ENCODE measurements at places on chromosomes 4 and X.

DNA sequence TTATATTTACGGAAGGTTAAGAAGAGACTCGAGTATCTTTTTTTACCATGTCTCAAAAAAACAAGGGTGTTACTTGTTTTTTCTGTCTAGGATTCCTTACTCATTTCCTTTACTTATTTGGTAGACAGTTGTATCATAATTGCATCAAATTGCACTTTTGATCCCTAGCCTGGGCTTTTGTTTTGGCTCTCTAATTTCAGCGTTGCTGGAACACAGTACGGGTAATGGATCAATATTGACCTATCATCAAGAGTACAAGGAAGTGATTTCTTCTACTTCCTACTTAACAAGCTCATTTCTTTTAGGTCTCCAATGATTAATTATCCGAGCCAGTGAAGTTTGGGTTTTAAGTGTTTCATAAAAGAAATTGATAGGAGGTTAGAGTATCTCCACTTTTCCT, 16.8 kb downstream of the AIMP1 start:
- DNase-seq: no peak

DNA sequence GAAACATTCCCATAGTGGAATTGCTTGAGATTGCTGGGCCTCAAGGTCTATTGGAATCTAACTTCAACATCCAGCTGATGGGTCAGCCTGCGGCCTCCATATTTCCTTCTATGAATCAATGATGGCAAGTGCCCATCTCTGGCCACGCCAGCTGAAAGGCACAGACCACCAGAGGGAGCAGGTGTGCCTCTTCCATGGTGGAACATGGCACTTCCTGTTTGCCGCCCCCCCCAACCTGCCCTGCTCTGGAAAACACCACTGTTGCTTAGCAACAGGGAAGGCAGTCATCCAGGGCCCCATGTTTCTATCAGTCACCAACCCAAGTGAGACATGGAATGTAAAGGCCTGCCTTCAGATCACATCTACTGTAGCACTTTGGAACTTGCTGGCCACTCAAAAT, 11.6 kb downstream of the PAGE4 start:
- peak; percentile 1 for DNase-seq

DNA sequence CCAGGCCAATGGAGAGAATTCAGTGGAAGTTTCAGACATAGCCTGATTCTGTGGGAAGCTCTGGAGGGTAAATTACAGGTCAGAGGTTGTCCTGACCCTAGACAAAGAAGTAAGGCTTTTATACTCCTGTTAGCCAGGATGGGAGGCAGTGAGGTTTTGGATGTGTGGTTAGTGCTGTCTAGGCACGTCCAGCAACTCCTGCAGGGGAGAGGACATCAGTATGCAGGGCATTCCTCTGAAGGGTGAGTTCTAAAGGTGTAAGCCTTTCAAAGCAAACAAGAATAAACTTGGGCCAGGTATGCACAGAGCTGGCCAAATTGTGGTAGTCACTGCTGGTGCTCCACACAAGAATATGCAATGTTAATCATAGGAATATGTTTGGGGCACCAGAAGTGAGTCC, 562.5 kb downstream of the CCSER1 start:
- DNase-seq: no peak

DNA sequence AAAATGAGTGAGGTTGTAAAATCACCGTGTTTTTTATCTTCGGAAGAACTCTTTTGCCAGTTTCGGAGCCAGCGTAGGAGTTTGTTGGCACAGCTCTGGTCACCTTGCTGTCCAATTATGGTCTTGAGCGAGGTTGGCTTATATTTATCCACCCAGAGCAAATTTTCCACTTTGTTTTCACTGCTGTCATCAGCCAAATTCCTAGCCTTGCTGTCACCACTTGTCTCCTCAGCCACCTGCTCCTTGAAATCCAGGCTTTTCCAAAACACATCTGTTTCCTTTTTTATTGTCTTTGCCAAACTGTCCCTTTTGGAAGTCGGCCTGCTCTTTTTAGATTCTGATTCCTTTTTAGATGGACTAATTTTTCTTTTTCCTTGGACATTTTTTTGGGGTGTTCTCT, 57.6 kb downstream of the RFC1 start:
- no peak for DNase-seq

DNA sequence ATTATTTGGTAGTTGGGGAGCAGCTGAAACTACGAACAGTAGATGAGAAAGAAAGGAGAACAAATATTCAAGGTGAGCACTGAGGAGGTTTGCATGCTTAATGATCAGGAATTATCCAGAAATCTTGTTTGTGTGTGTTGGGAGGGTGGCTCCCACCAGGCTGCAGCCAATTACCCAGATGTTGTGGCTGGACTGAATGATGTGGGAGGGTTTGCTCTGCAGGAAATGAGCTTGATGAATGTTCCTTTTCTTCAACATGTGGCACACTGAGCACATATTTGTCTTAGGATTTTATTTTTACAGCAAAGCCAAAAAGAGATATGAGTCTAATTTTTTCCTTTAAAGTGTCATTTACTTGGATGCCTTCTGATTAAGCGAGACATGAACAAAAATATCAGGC, 48.3 kb upstream of the AMOT start:
- no peak for DNase-seq

DNA sequence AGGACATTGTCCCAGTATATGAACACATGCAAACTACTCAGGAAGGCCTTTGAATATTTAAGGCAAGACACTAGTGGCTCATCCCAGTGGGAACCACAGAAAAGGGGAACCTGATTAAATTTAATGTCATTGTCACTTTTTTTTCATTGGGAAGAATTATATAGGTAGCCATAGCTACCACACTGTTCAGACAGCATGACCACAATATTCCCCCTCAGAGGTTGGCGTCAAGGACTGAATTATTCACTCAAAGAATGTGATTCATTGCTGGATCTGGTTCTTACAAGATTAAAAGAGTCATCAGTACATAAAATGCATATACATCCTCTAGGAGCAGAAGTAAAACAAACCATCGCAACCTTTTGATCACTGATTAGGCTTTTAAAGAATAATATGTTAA, 92.0 kb upstream of the SMARCAD1 start:
- no peak for DNase-seq

DNA sequence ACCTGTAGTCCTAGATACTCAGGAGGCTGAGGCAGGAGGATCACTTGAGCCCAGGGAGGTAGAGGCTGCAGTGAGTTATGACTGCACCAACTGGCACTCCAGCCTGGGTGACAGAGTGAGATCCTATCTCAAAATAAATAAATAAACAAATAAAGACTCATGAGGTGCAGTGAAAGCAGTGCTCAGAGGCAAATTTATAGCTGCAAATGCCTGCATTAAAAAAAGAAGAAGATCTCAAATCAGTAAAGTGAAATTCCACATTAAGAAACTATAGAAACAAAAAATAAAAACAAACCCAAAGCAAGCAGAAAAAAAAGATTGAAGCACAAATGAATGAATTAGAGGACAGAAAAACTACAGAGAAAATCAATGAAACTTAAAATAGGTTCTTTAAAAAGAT, 22.5 kb upstream of the HSD17B13 start:
- no peak for DNase-seq

GRCh38 chrX:78574306-78574705, 84.8 kb downstream of the RTL3 start:
- no peak for DNase-seq

DNA sequence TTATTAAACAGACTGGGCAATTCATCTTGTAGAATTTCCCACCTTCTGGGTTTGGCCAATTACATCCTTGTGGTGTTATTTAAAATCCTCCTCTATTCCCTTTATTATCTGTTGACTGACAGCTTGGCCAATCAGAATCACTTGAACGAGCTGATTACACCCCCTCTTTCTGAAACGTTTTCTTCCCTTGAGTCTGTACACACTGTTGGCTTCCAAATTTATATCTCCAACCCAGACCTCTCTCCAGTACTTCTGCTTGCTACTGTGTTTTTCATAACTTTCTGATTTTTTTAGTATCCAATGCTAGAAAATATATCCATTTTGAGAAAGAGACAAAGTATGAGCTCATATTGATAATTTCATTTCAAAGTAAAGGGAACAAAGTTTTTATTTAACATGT, 14.8 kb downstream of the CD38 start:
- DNase-seq: no peak

DNA sequence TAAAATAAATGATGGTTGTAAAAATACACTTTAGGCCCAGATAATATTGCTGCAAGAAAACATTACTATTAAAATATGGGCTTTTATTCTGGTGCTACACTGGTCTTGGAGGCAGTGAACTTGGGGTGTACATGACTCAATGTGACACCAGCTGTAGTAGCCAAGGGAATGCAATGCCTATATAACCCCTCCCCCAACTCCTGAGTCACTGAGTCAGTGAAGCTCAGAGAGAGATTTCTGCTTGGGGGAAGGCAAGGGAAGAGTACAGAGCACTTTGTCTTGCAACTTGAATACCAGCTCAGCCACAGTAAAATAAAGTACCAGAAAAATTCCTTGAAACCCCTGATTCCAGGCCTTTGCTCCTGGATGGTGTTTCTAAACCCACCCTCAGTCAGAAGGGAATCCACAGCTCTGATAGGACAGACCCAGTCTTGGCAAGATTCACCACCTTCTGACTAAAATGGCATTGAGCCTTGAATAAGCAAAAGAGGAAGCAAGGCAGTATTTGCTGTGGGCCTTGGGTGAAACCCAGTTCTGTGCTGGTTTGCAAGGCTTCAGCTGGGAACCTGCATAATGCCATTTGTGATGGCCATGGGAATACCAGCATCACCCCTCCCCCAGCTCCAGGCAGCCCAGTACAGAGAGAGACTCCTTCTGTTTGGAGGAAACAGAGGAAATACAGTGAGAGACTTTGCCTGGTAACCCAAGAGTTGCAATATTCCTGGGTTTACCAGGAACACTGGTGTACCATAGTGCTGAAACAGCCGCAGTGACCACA, 209.9 kb downstream of the IQCM start:
- DNase-seq: no peak

DNA sequence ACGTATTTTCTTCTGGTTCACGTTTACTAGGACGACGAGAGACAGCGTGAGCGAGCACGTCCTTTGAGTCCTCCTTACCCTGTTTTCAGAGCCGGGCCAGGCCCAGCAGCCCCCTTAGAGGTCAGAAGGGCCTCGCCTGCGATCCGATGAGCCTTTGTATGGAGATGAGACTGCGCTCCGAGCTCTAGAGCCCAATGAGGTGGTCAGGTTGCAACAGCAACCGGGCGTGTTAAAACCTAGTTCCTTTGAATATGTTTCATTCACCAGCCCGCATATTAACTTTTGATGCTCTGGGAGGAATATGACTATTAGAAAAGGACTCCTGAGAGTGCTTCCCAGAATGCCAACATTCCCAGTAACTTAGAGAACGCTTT, 55.6 kb upstream of the TADA2B start:
- DNase-seq: no peak

DNA sequence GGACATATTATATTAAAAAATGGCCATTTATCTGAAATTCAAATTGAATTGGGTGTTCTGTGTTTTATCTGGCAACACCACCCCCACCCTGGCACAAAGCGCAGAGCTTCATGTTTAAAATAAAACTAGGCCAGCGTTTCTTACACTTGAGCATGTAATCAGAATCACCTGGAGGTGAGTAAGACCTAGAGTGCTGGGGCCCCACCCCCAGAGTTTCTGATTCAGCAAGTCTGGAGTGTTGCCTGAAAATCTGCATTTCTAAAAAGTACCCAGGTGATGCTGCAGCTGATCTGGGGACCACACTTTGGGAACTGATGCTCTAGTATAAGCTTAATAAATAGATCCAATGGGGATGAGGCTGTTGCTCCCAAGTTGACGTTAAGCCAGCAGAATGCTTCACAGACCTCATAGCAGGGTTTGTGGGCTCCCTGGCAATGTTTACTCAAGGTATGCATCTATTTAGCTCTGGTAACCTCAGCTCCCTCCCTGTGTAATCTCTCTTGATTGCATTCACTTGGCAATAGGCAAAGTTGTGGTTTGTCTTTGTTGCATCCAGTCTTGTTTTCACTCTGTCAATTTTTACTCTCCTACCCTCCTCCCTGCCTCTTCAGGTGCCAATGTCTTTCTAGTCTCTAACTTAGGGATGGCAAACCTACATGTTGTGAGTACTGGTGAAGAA, 99.8 kb upstream of the TEX13D start:
- DNase-seq: no peak

GRCh38 chr4:85866508-85866907, 391.6 kb downstream of the ARHGAP24 start:
- DNase-seq: no peak

DNA sequence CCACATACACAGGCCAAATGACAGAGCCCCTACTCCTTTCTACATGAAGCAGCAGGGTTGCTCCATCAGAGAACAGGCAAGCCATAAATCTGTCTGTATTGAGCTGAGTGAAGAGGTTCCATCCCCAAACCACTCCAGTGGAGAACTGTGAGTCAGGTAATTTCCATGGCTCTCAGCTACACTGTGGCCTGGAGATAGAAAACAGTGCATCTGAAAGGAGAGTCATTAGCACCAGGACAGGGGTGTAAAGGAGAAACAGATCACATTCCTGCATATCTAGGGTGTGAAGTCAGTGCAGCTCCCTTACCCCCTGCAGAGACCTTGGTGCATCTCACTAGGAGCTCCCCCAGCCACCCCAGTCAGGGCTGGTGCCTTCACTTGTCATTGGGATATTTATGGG, 314.7 kb downstream of the CHIC1 start:
- DNase-seq: no peak

- no peak for DNase-seq
These were observed 257.0 kb upstream of the JADE1 start for GRCh38 chr4:128552586-128552907.

DNA sequence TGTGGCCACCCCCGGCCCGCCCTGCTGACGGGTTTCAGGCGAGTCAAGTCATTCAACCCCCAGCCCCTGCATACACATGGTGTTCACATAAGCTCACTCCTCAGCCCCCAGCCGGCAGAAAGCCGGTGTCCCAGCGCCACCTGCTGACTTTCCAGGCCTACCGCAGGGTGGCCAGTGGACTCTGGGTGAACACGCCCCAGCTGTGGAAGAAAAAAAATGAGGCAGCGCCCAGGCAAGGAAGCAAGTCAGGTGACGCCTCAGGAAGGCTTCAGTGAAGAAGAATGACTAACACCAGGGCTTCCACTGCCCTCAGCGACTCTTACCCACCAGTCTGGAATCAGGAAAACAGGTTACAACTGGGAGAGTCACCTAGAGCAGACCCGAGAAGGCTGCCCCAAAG, 15.8 kb downstream of the BCAP31 start:
- DNase-seq: no peak

DNA sequence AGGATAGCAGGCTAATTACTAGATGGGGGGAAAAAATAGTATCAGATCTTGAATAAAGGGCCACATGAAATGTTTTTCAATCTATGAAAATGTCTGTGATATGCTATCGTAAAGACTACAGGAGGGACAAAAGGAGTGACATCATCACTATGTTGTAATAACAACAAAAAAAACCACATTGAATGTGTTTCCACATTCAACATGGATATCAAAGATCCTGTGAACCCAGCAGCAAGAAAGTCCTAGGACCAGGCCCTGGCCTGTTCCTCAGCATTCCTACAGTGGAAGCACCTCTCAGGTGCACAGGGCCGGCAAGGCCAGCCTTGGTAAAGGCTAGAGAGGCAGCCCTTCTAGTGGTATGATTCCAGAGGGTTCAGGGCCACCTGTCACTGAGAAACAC, 118.3 kb downstream of the RELL1 start:
- no peak for DNase-seq

All from activated naive CD4-positive, alpha-beta T cell (primary cell).